ENCODE measurements at places on chromosomes 3 and 15.

GRCh38 chr3:127011270-127011992 lies 28.5 kb downstream of the PLXNA1 start:
- DNase-seq: no peak

DNA sequence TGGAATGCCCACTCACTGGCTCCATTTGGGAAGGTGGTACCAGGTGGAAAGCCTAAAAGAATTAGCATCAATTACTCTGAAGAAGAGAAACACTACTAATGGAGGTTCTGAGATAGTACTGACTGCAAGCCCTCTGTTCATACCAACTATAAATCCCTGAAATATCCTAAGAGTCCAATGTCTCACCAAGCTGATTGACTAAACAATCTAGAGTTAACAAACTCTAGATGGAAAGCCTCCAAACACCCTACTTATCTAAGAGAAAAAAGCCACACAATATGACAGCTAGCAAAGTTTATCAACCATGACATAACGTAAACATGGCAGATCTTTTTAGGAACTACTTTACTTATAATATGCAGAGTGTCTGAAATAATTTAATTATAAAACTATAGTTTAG lies 59.2 kb downstream of the GPR176 start:
- DNase-seq: no peak

DNA sequence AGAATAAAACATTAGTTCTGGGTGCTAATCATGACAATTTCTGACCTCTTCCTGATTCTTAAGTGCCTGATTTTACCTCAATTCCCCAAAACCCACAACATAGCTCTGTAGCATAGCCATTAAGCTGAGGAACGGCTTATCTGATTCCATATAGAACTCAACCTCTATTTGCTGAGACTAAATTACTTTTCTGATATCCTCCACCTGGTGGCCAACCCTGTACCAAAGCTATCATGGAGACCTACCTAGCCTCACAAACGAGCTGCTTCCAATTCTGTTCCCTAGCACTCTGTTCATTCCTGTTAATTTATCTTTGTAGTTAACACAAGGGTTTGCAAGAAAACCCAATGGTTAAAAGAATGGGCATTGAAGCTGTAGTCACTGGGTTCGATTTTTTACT lies 245.2 kb downstream of the PLOD2 start:
- DNase-seq: no peak

DNA sequence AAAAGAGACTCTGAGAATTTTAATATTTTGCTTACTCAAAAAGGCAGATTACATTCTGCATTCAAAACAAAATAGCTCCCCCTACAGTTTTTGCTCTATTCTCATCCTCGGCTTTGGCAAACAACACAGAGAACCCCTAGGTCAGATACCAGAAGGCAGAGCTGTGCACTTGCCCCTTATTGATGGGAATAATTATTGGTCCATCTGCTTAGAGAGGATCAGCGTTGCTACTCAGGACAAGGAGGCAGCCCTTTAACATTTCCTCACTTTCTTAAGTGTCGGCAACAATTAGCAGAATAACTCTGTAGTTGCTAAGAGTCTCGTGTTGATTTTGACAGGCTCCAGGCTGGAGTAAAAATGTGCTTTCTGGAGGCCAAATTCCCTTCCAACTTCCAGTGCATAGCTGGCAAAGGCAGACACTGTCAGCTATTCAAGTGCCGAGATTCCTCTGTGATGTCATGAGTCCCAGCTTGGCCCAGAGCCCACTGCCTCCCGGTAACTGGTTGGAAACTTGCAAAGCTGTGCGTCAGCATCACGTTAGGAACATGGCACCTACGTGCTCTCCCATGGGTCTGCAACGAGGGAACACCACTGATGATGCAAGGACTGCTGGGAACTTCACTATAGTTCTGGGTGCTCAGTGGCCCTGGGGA lies 482.7 kb upstream of the ADAMTS9 start:
- DNase-seq: no peak

DNA sequence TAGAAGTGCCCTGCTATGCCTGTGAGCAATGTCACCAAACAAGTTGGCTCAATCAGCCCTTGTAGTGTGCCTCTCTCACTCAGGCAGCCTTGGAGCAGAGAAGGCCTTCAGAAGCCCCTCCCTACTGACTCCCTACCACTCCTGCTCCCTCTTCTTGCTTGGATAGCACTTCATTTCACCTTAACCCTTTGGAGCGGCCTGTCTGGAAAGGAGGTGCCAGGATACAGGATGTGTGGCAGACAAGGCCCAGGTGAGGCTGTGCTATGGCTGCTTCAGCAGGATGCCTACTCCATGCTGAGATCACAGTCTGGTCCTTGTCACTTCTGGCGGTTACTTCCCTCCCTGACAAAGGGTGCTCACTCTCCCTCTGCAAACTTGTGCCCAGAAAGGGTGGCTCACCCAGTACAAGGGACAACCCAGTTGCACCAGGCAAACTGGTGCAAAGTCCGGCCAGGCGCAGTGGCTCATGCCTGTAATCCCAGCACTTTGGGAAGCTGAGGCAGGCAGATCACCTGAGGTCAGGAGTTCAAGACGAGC lies 1.1 kb downstream of the MON1A start:
- no peak for DNase-seq

DNA sequence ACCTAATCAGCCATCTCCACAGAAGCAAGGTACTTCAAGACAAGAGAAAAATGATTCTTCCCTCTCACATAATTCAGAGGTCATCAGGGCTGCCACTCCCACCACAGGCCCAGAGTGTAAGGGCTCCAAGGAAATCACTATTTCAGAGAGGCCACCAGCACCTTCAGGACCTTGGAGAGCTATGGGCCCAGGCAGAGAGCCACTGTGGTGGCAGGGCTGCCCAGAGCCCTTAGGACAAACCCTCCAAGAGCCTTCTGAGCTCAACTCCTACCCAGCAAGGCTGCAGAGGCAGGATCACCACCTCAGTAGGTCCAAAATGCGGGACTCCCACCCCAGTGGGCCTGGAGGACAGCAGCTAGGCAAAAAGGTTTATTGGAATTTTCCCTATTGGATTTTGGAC lies 17.9 kb upstream of the FAN1 start:
- DNase-seq: no peak

GRCh38 chr3:151379083-151379734 lies 5.3 kb downstream of the P2RY12 start:
- no peak for DNase-seq

GRCh38 chr3:23830869-23831484 lies 25.2 kb downstream of the UBE2E1 start:
- DNase-seq: no peak

DNA sequence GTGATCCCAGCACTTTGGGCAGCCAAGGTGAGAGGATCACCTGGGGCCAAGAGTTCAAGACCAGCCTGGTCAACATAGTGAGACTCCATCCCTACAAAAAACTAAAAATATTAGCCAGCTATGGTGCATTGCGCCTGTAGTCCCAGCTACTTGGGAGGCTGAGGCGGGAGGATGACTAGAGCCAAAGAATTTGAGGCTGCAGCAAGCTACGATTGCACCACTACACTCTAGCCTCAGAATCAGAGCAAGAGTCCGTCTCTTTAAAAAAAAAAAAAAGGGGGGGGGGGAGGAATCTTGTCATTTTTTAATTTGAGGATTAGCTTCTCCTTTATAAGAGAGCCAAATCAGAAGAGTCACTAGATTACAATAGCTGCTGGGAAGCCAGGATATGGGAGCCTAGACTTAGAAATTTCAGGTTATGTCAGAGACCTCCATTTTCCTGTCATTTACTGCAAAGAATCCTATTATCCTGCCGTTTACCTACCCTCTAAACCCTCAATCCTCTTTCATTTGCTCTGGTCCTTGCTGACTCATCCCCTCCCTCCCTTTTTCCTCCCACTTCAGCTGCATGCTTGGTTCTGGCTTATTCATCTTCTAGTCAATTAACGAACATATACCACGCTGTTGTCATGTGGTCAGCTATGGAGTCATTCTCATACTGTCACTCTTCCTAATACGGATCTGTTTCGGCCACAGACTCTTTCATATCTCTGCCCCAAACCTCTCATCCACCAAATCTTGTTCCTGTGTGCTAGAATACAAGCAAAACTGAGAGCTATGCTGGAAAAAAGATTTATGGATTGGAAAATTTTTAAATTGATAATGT lies 83.8 kb upstream of the PPIB start:
- peak; percentile 19 for DNase-seq

- no peak for DNase-seq
Observed at GRCh38 chr3:183341545-183342288, 86.7 kb downstream of the MCF2L2 start.

DNA sequence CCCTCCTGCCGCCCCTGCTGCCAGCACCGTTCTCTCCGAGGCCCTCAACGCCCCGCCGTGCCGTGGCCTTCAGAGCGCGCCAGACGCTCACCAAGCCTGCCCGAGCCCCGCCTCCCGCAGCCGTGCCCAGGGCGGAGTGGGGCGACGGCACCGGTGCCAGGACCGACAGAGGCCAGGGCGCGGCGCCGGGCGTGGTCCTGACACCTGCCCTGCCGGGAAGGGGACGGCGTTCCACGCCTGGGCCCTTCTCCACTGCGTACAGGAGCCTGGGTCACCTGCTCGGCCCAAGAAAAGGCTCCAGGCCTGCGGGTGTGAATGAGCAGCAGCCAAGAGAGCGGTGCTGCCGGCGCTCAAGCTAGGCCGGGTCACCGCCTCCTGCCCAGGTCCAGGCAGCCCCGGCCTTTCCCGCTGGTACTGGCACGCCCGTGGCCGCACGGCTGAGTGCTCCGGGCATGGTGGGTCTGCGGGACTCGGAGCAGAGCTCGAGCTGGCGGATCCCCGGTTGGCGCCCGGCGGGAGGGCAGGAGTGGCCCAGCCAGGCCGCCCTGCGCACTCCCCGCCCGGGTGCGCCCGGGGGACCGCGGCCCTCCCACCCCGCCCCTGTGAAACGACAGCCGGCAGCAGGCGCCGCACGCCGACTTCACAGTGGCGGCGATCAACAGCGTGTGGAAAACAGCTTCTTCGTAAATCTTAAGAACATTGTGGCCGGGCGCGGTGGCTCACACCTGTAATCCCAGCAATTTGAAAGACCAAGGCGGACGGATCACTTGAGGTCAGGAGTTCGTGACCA lies 4.2 kb downstream of the OCA2 start:
- DNase-seq: no peak

- DNase-seq: no peak
Observed at GRCh38 chr15:92053753-92054316, 200.3 kb downstream of the SLCO3A1 start.

DNA sequence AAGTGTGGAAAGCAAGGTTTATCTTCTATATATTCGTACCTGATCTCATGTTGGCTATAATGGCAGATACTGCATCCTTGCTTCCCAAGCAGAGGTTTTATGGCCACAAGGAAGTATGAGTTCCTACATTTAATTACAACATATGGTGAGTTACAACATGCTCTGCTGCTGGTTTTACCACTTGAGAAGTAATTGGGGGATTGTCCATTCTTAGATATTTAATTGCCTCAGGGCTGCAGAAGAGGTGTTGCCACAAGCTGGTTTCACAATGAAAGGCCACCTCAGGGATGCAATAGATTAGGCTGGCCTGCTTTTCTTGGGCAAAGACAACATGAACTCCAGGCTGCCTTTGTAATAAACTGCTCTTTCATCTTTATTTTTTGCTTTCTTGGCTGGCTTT lies 48.6 kb downstream of the RAP2B start:
- DNase-seq: no peak

GRCh38 chr3:172357850-172358754 lies 90.2 kb downstream of the GHSR start:
- peak; percentile 71 for DNase-seq

- no peak for DNase-seq
Observed at GRCh38 chr3:27354588-27355203, 14.5 kb downstream of the NEK10 start.

GRCh38 chr3:48301020-48301799 lies 32.3 kb downstream of the SPINK8 start:
- peak; percentile 68 for DNase-seq

DNA sequence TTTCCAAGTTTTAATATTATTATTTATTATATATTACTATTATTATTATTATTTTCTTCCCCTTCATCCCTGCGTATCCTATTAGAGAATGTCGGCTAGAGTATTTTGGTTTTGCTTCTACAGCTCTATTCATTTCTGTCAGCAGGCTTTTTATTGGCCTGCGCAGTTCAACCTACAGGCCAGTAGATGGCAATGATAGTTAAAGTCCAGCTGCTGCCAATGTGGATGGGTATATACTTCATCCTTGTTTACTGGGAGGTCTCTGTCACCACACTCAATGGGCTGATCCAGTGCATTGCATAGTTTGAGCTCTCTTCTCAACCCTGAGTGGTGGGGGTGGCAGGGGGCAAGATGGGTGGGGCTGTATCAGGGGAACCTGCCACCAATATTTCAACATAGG lies 799.8 kb downstream of the NSUN3 start:
- DNase-seq: peak; percentile 67

DNA sequence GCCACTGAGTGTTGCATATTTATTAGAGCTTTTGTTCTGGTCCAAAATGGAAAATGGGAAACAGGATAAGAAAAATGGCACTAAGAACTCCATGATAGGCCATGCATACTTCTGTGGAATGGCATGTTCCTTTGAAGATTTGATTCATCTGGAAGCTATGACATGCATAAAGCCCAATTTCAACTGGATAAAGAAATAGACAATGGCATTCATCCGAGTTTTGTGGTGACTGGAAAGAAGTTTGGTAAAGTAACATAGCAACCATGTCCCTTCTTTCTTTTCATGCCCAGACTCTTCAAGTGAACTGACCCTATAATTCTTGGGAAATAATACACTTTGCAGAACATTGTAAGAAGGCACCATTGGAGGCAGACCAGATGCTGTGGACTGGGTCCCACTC lies 368.4 kb upstream of the IL12A start:
- DNase-seq: no peak

GRCh38 chr15:63015618-63016017 lies 26.9 kb upstream of the TPM1 start:
- DNase-seq: no peak

- no peak for DNase-seq
Observed at GRCh38 chr3:34419801-34420200, 621.4 kb downstream of the PDCD6IP start.

DNA sequence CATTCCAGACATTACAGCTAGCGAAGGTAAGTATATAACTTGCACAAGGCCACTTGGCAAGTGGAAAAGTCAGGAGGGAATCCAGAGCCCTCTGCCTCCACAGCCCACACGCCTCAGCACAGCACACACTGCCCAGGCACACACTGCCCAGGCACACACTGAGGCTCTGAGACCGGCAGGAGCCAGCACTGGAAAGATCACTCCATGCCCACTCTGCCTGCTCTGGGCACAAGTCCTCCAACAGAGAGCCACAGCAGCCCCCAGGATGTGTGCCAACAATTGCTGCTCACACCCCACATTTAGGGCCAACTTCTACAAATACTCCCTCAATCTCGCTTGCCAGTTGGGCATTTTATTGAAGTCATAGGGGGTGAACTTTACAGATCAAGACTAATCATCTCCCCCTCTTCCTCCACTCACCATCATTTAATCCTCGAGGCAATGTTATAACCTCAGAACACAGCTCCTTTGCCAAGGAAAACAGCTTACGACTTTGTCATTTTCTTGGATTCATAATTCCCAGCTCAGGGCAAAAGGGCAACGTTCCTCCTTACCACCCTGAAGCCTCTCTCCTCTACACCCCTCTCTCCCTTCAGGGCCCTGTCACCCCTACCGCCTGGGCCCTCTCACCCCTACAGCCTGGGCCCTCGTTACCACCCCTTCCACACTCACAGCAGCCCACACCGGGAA lies 53.0 kb upstream of the TPM1 start:
- no peak for DNase-seq

- no peak for DNase-seq
Observed at GRCh38 chr3:62007036-62007435, 366.3 kb downstream of the FEZF2 start.

- DNase-seq: no peak
Observed at GRCh38 chr3:197368821-197369220, 70.4 kb upstream of the DLG1 start.

All from NCI-H2081 (cell line).